ENCODE measurements at places on chromosomes 2 and 18.

DNA sequence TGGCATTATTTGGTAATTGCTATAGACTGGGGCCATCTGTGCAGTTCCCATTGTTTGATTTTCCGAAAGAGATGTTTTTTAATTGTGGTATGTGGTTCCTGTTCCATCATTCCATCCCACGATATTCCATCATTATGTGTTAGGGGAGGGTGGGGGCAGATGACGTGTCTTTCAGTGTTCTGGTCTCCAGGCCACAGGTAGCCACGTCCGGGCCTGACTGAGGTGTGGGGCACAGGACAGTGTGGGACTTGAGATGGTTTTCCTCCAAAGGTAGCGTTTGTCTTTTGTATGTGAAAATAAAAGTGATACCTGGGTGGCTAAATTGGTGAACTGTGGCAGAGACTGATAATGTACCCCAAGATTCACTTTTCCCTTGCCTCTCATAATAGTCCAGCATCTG is 192.2 kb upstream of the HAAO start:
- DNase-seq, result no peak

DNA sequence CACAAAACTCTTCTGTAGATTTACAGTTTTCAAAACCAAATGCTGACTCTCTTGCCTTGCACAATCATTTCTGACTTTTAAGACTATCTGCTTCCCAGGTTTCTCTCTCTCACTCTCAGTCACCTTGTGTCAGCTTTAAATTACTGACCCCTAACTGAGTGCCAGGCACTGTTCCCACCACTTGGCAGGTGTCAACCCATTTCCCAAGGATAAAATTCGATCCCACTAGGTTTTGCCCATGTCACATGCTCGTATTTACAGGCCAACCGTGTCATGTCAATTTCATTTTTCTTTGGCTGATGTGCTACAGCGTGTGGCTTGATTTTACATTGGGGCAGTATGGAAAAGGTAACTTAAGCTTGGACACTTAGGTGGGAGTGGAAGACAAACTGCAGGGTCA is 26.1 kb upstream of the LMAN1 start:
- DNase-seq, result no peak

- no peak for DNase-seq
Measured at GRCh38 chr18:25503567-25504081, 151.7 kb upstream of the ZNF521 start.

- DNase-seq, result no peak
Measured at GRCh38 chr2:32005371-32005976, 5.3 kb downstream of the MEMO1 start.

- no peak for DNase-seq
Measured at GRCh38 chr18:79241755-79242154, 154.0 kb upstream of the NFATC1 start.

DNA sequence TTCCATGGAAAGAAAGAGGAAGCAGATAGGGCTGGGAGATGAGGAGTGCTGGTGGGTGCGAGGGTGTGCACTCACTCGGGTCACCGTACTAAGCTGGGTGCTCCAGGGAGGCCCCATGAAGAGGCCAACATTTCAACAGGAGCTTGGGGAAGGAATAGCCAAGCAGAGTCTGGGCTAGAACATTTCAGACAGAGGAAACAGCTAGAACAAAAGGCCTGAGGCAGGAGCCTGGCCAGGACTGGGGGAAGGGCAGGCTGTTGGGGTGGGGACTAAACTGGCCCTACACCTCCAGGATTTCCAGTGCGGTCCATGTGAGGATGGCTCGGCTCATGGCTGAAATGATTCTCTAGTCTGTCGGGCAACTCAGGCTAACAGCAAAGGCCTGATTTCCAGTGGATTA is 90.8 kb downstream of the ZFP36L2 start:
- DNase-seq, result no peak
